ENCODE measurements at places on chromosomes 13 and 19.

DNA sequence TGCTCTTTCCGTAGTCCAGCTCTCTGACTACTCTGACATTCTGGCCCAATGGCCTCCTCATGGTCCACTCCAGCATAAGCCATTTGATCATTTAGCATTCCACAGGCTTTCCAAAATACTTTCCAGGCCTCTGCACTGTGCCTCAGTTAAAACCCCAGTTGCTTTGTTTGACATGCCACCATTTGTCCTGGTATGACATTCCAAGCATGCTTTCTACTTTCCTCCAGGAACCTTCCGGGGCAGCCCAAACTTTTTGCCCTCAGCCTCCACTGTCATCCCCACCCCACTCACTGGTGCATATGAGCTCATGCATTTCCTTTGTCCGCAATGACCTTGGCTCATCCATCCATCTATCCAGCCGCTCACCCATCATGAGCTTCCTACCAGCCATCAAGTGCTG is 41.8 kb upstream of the WASF3 start:
- H3K27ac ChIP-seq, result no peak overlapping the region
- no peak overlapping the region for H3K4me3 ChIP-seq
- H3K4me1 ChIP-seq, result no peaks in the 10 kb centered on the region
- peaks cover 65% of the 10 kb centered on the region for H3K27me3 ChIP-seq

DNA sequence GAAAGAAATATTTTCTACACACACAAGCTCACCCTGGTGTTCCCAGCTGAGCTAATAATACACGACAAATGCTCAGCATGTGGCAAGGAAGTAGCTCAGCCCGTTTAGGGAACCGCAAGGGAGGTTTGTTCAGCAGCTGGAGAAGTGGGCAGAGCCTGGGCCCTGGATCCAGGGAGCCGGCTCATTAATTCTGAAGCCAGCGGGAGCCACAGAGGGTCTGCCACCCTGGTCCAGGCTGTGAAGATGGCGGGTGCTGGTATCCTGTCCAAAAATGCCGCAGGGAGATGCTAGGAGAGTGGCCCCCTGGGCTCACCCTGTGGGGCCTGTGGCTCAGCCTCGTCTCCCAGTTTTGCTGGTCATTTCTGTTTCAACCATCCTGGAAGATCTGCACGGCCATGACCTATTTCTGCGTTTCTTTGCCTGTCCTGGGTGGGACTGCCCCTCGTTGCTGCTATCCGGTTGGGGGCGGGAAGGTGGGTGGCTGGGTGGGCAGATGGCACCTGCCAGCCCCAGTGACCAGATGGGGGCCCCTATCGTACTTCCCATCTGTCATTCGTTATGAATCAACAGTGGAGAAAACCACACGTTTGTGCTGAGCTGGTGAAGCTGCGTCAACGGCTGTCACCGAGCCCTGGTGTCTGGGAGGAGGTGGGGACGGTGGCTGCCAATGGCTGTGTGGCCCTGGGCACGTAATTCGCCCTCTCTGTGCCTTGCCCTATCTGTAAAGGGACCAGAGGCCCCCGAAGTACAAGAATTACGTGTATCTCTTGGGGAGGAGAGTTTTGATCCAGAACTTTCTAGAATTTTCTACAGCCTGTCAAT is 2.7 kb upstream of the GNA15 start:
- peaks cover 21% of the 10 kb centered on the region for H3K27me3 ChIP-seq
- no peaks in the 10 kb centered on the region for H3K36me3 ChIP-seq
- peak overlapping the region; percentile 77 for H3K27ac ChIP-seq
- H3K4me3 ChIP-seq, result peak overlapping the region; percentile 12
- peaks cover 21% of the 10 kb centered on the region for H3K4me1 ChIP-seq
- DNase-seq, result peak; percentile 32

- H3K36me3 ChIP-seq, result no peaks in the 10 kb centered on the region
- H3K27ac ChIP-seq, result no peak overlapping the region
- no peaks in the 10 kb centered on the region for H3K27me3 ChIP-seq
- H3K4me1 ChIP-seq, result no peaks in the 10 kb centered on the region
These were observed 29.5 kb upstream of the ANKRD10 start for GRCh38 chr13:110944121-110944967.

DNA sequence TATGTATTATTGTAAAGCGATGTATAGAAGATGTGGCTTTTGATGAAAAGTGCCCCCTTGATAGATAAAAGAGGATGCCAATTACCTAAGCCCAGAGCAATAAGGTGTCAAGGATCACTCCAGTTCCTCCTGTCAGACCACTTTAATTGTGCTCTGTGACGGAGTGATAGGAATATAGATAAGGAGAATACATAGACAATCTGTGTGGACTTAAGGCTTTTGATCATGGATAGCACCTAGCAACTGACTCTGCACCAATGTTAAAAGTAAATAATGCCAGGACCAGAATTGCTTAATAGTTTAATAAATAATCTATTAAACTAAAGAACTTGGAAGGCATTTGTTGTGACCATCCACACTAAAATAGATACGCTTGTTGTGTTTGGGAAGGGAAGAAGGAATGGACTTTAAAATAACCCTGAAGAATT is 390.7 kb upstream of the ARGLU1 start:
- H3K4me3 ChIP-seq, result no peak overlapping the region
- no peaks in the 10 kb centered on the region for H3K27me3 ChIP-seq
- H3K36me3 ChIP-seq, result no peaks in the 10 kb centered on the region
- no peaks in the 10 kb centered on the region for H3K4me1 ChIP-seq
- H3K27ac ChIP-seq, result no peak overlapping the region

DNA sequence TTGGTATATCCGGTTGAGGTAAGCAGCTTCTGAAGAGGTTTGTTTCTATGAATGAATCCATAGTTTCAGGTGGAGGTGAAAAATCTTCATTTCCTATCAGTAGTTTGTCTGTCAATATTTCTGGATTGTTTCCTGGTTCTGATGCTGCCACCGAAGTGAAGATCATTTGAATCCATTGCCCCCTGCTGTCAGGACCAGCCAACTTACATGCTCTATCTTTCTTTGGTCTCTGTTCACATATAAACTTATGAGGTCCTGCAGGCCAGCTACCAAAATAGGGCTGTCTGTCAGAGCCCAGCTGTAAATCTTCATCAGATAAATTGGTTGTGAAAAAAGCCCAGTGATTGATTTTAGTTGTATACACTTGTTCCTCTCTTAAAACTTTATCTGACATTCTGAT is 15.2 kb upstream of the N4BP2L1 start:
- H3K4me1 ChIP-seq, result peaks cover 3% of the 10 kb centered on the region
- no peak for DNase-seq
- no peak overlapping the region for H3K4me3 ChIP-seq
- H3K36me3 ChIP-seq, result peaks cover 3% of the 10 kb centered on the region
- no peaks in the 10 kb centered on the region for H3K27me3 ChIP-seq
- H3K27ac ChIP-seq, result no peak overlapping the region

DNA sequence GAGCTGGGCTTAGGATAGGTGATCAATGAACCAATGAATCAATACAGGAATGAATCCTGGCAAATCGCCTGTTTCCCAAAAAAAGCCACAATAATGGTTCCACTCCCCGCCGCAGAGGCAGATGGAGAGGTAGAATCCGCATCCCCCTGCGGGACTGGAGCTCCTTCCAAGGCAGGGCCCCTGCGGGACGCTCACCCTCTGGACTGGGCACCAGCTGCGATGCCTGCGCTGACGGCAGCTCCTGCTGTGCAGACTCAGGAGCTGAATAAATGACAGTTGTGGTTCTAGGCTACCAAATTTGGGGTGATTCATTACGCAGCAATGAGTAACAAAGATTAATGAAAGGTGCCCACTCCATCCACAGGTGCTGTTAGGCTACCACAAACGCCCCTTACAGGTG is 8.8 kb upstream of the CDC34 start:
- H3K27me3 ChIP-seq, result no peaks in the 10 kb centered on the region
- peak; percentile 61 for DNase-seq
- H3K36me3 ChIP-seq, result no peaks in the 10 kb centered on the region
- H3K4me1 ChIP-seq, result peaks cover 5% of the 10 kb centered on the region
- peak overlapping the region; percentile 12 for H3K4me3 ChIP-seq

- H3K36me3 ChIP-seq, result no peaks in the 10 kb centered on the region
- H3K4me1 ChIP-seq, result peaks cover 70% of the 10 kb centered on the region
- H3K4me3 ChIP-seq, result no peak overlapping the region
- H3K27me3 ChIP-seq, result no peaks in the 10 kb centered on the region
- peak overlapping the region; percentile 81 for H3K27ac ChIP-seq
These were observed 11.0 kb downstream of the TMEM272 start for GRCh38 chr13:51833980-51834379.

- no peak overlapping the region for H3K4me3 ChIP-seq
- no peak overlapping the region for H3K27ac ChIP-seq
- H3K27me3 ChIP-seq, result no peaks in the 10 kb centered on the region
- no peaks in the 10 kb centered on the region for H3K36me3 ChIP-seq
These were observed 27.6 kb downstream of the ELL start for GRCh38 chr19:18494267-18494607.

DNA sequence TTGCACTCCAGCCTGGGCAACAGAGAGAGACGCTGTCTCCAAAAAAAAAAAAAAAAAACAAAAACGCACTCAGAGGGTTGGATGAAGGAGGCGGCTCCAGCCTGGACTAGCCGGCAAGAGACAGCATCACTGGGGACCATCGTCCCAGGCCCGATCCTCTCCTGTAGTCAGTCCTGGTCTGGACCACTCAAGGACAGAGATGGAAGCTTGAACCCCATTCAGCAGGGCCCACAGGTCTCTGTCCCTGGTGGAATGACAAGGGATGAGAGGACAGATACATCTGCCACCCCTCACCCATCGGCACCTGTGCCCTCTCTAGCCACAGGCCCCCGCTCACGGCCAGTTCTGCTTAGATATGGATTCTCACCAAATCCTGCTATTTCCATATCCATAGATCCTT is 14.0 kb downstream of the ADGRE5 start:
- no peak for DNase-seq
- H3K4me3 ChIP-seq, result no peak overlapping the region
- H3K27me3 ChIP-seq, result no peaks in the 10 kb centered on the region
- H3K36me3 ChIP-seq, result peaks cover 89% of the 10 kb centered on the region

DNA sequence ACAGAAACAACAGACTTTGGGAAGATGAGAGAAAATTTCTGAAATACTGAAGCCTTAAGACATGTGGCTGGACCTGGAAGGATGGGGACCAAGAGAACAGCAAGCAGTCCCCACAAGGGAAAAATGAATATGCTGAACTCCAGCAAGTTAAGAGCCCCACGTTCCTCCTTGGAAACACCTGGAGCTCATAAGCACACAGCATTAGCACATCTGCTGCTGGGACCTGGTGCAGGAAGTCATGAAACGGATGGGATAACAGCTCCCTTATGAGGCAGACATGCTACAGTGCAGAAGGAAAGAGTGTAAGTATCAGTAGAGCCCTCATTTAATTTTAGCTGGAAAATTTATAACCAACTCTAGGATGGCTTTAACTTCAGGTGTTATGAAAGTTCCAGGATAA is 67.3 kb downstream of the SLC15A1 start:
- no peak overlapping the region for H3K4me3 ChIP-seq
- no peak for DNase-seq
- no peaks in the 10 kb centered on the region for H3K4me1 ChIP-seq
- no peak overlapping the region for H3K27ac ChIP-seq

GRCh38 chr13:49108196-49108595 is 111.9 kb upstream of the MLNR start:
- no peaks in the 10 kb centered on the region for H3K27me3 ChIP-seq
- no peaks in the 10 kb centered on the region for H3K36me3 ChIP-seq
- H3K4me3 ChIP-seq, result no peak overlapping the region
- H3K4me1 ChIP-seq, result peaks cover 19% of the 10 kb centered on the region
- H3K27ac ChIP-seq, result no peak overlapping the region

- no peak for DNase-seq
- H3K4me1 ChIP-seq, result no peaks in the 10 kb centered on the region
- no peaks in the 10 kb centered on the region for H3K36me3 ChIP-seq
- H3K27me3 ChIP-seq, result peaks cover 11% of the 10 kb centered on the region
- H3K27ac ChIP-seq, result no peak overlapping the region
These were observed 4.4 kb downstream of the ELSPBP1 start for GRCh38 chr19:47998800-47999199.

GRCh38 chr13:108911807-108912206 is 282.4 kb downstream of the MYO16 start:
- H3K27me3 ChIP-seq, result peaks cover 6% of the 10 kb centered on the region
- H3K36me3 ChIP-seq, result no peaks in the 10 kb centered on the region
- no peak for DNase-seq

DNA sequence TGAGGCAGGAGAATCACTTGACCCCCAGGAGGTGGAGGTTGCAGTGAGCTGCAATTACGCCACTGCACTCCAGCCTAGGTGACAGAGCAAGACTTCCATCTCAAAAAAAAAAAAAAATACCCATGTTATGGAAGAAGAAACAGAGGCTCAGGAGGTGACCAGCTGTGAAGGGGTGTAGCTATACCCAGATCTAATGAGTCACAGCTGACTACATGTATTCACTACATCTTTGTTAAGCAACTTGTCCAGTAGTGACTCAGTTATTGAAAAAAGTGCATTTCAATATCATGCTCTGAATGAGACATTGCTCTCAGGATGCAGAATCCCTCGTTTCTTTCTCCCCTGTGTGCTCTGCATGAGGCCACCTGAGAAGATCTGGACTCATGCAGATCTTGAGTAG is 16.1 kb upstream of the SPART start:
- no peak overlapping the region for H3K27ac ChIP-seq
- no peaks in the 10 kb centered on the region for H3K36me3 ChIP-seq
- H3K4me1 ChIP-seq, result no peaks in the 10 kb centered on the region
- H3K27me3 ChIP-seq, result peaks cover 6% of the 10 kb centered on the region
- DNase-seq, result no peak
- H3K4me3 ChIP-seq, result no peak overlapping the region

DNA sequence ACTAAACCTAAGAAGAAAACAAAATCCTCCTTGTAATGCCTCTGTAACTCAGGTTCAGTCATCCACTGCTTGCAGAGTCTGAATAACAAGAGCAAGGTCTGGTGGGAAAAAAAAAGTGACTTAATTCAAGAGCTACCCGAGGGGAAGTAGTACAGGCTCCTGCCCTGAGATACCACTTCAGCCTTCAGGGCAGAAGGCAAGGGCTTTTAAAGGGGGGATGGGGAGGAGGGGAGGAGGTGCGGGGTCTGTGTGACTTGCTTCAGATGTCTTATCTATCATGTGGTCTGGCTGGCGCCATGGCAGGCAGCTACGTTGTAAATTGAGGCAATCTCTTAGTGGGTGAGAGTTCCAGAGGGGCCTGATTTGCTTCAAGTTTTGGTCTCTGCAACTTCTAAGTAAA is 66.7 kb downstream of the LRRC63 start:
- no peaks in the 10 kb centered on the region for H3K27me3 ChIP-seq
- H3K4me1 ChIP-seq, result peaks cover 3% of the 10 kb centered on the region
- H3K27ac ChIP-seq, result no peak overlapping the region
- H3K4me3 ChIP-seq, result no peak overlapping the region
- no peak for DNase-seq

DNA sequence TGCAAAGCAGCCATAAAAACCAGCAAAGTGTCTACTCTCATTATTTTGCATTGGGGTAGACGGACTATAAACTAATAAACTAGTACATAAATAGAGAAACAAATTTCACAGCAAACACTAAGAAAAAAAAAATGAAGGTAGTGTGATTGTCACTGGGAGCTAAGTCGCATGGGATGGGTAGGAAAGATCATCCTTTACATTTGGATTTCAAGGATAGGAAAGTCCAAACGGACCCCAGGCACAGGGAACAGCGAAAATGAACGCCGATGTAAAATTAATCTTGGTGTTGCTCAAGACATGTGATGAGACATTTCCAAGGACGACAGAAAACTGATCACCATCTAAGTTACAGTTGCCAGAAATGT is 690 bp upstream of the SGTA start:
- H3K27ac ChIP-seq, result peak overlapping the region; percentile 96
- DNase-seq, result no peak
- H3K4me1 ChIP-seq, result peaks cover 64% of the 10 kb centered on the region

GRCh38 chr19:29321116-29321515 is 108.2 kb upstream of the UQCRFS1 start:
- no peak for DNase-seq
- peaks cover 15% of the 10 kb centered on the region for H3K27me3 ChIP-seq
- H3K27ac ChIP-seq, result no peak overlapping the region
- no peaks in the 10 kb centered on the region for H3K36me3 ChIP-seq
- H3K4me3 ChIP-seq, result no peak overlapping the region
